ENCODE measurements at places on chromosomes 6 and 20. TPM values are rescaled to one million over a fixed set of nuclear protein-coding genes. Genes with fewer than 3 reads are reported as not detected.

C6orf58 gene
- not detected for total RNA-seq

NELFCD gene
- 66.6 TPM for total RNA-seq

PTGIS gene
- total RNA-seq, result 125 TPM

RAET1G gene
- total RNA-seq, result not detected

MAS1 gene
- total RNA-seq, result 0.51 TPM

ABHD16B gene
- not detected for total RNA-seq

TRIM10 gene
- not detected for total RNA-seq

FUT9 gene
- 0.07 TPM for total RNA-seq

SMIM28 gene
- not detected for total RNA-seq

PNLDC1 gene
- not detected for total RNA-seq

CRISP3 gene
- not detected for total RNA-seq

BPIFB1 gene
- 0.21 TPM for total RNA-seq

IL17A gene
- total RNA-seq, result 0.40 TPM

LINC00237 gene
- total RNA-seq, result not detected

CGA gene
- total RNA-seq, result not detected

GGTLC1 gene
- total RNA-seq, result not detected

ZC2HC1B gene
- 0.35 TPM for total RNA-seq

FOXA2 gene
- total RNA-seq, result not detected

FERMT1 gene
- 7.6 TPM for total RNA-seq

TBC1D22B gene
- total RNA-seq, result 6.6 TPM

KHDC1L gene
- 0.83 TPM for total RNA-seq

CST7 gene
- total RNA-seq, result not detected

RBBP8NL gene
- not detected for total RNA-seq

CLVS2 gene
- 6.2 TPM for total RNA-seq

KHDC3L gene
- total RNA-seq, result not detected

KCNQ2 gene
- not detected for total RNA-seq

OPN5 gene
- total RNA-seq, result not detected

TLDC2 gene
- not detected for total RNA-seq

PAK5 gene
- total RNA-seq, result not detected

PDYN gene
- not detected for total RNA-seq

ASIP gene
- not detected for total RNA-seq

SCGN gene
- total RNA-seq, result not detected

LRRC73 gene
- total RNA-seq, result not detected

PRSS35 gene
- 72.0 TPM for total RNA-seq

TREM1 gene
- 0.35 TPM for total RNA-seq

NKAIN2 gene
- total RNA-seq, result 1.1 TPM

CCN2 gene
- total RNA-seq, result 254 TPM

HSPA12B gene
- total RNA-seq, result 19.7 TPM

PROKR2 gene
- total RNA-seq, result 0.83 TPM

DPPA5 gene
- total RNA-seq, result not detected

NUDT3 gene
- total RNA-seq, result 22.4 TPM

LRP11 gene
- 25.0 TPM for total RNA-seq

OGFR gene
- total RNA-seq, result 34.0 TPM

PIM1 gene
- total RNA-seq, result 38.8 TPM

DHX35 gene
- total RNA-seq, result 17.7 TPM

MEP1A gene
- under 0.01 TPM for total RNA-seq

SNRPB2 gene
- 8.2 TPM for total RNA-seq

EFCAB8 gene
- total RNA-seq, result 1.5 TPM

GPLD1 gene
- total RNA-seq, result 6.5 TPM

PLN gene
- total RNA-seq, result 194 TPM

All from uterus (tissue), 4 donors.